NCI-H1436 treated with DMSO at 0.1 percent for 48 hours (cell line): ENCODE measurements at places on chromosomes 1 and 21.
A peak's percentile ranks its signal among the peaks of the same experiment; 100 is the strongest.

DNA sequence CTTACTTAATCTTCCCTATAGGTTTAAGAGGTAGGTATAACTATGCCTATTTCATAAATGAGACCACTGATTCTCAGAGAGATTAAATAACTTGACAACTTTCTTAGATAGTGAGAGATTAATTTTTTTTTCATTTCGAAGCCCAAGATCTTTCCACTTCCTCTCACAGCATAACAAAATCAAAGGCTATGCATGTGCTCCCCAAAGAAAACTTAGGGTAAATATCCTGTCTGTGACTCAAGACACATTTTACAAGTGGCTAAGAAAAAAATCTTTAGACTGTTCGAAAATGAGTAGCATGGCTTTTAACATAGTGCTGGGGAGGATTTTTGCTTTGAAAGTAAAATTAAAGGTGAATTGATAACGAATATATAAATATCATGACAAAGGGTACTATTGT is 8.2 kb upstream of the C1orf141 start:
- DNase-seq = no peak

GRCh38 chr1:16386454-16387113 is 19.5 kb downstream of the SZRD1 start:
- DNase-seq = no peak

GRCh38 chr1:143720087-143721023 is 251.4 kb downstream of the FAM72C start:
- no peak for DNase-seq

DNA sequence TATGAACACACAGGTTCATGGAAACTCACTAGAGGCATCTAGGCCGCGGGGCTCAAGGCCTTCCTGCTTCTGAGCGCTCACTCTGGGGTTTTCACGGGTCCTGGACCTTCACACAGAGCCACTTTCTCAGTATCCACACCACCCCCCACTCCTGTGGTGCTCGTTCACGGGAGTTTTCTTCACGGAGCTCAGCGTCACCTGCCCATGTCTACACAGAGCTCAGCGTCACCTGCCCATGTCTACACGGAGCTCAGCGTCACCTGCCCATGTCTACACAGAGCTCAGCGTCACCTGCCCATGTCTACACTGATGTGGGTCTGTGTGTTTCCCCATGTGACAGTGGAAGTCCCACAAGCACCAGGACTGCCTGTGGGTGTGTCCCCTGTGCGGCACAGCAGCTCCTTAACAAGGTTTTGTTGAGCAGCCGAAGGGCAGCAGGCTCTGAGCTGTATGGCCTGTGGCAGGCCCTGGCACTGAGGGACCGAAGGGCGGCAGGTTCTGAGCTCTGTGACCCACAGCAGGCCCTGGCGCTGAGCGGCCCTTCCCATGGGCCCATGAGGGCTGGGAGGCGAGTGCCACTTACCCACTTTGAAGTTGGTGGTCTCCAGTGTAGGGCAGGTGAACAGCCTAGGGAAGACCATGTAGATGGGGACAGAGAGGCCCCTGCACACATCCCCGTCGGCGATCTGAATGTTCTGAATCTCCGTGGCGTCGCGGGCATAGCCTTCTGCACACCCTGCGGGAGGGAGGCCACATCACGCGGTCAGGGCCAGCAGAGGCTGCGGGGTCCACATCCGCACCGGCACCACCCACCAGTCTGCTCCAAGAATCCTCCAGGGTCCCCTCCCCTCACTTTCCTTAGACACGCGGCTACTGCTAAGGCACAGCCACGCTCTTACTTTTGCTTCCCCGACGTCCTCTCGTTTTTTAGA is 39.8 kb downstream of the VPS26C start:
- no peak for DNase-seq

DNA sequence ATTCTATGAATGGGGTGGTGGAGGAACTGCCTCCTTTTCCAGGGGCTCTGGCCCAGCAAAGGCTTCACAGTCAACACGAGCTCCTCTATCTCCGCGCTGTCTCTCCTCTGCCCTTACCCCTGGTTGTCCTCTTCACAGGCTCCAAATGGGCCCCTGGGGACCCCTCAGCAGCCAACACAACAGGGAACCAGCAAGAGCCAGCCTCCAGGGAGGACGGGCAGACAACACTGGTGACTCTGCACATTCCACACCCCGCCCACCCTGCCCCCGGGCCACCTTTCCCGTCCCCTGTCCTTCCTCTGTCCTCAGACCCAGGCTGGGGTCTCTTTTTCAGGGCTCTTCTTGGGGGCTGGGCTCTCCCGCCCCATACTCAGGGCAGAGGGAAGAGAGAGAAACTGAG is 17.5 kb upstream of the ETV3 start:
- peak; percentile 16 for DNase-seq

- DNase-seq = no peak
These were observed at the start of gene RXRG for GRCh38 chr1:165444897-165445370. Gene RXRG, minus strand, starts transcription at chr1:165445126. Its CDS starts 233 bp downstream, at chr1:165444893.

DNA sequence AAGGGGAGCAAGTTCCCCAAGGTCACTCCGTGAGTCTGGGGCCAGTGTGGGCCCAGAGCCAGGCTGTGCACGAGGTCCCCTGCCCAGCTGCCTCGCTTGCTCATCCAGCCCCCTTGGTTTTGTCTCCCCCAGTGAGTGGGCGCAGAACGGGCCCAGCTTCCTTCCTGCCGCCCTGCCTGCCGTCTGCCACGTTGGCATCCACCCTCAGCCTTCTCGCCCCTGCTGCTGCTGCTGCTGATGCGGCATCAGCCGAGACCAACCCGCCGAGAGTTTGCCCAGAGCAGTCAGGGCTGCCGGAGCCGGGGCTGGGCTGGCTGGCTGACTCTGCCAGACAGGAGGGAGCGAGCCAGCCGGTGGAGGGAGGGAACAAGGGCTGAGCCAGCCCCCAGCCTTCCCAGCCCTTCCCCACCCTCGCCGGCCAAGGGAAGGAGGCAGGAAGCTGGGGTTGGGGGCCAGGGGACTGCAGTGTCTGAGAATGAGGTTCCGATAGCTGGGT is 31.4 kb upstream of the WASF2 start:
- DNase-seq = no peak

- no peak for DNase-seq
These were observed 624.4 kb upstream of the PLXNA2 start for GRCh38 chr1:208868554-208868953.
